AG04449 (cell line): ENCODE measurements at places on chromosomes 3 and 15.
A peak's percentile ranks its signal among the peaks of the same experiment; 100 is the strongest.

GRCh38 chr3:70000563-70001081 is 1.1 kb downstream of the SAMMSON start:
- no peak for DNase-seq

DNA sequence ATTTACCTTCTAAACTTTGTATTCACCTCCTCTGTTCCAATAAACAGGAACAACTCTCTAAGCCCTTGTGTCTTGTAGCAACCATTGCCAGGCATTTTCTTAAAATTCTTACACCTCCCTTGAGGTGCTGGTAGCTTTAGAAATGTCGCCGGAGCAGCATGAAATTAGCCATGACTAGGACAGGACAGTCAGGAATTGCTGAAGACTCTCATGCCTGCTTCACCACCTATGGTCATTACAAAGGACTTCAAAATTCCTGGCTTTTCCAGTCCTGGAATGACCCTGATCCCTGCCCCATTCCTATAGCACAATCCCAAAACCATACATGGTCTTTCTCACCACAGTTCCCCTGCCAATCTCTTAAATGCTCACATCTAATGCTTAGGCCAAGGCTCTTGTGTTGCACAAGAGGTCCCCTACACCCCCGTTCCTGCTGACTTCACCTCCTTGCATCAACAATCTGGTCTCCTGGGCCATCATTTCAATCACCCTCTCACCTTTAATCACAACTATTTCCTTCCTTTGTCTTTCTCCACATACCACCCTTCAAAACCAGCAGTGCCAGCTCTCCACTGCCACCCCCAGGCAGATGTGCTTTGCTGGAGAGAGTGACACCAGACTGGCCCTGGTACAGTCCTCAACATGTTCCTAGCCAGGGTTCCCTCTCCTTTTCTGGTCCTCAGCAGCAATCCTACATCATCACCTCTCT is 113.2 kb upstream of the TJP1 start:
- DNase-seq: no peak

GRCh38 chr15:74434263-74435136 is 742 bp upstream of the SEMA7A start:
- DNase-seq: no peak

GRCh38 chr3:33779751-33780150 is 18.7 kb upstream of the PDCD6IP start:
- no peak for DNase-seq

- no peak for DNase-seq
Measured at GRCh38 chr3:187027531-187028278, 97.4 kb downstream of the ST6GAL1 start.

DNA sequence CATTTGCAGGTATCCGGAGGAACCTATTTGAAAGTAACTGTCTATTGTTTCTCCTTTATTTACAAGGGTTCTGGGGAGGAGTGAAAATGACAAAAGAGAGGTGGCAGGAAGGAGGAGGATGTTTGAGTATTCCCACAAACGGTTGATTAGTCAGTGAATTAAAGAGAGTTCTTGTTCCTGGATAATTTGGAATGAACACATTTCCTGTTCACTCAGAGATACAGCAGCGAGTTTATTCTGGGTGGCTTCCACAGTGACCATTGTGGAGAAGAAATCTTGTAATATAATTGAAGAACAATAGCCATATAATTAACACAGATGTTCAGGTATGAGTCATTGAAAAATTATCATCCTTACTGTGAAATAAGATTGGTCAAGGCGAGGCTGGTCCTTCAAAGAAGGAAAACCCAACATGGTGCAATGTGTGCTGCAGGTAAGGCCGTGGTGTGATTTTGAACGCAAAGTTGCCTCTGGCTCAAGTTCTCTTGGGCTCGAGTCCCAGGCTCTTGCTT is 77.3 kb downstream of the NFKBIZ start:
- DNase-seq: no peak

DNA sequence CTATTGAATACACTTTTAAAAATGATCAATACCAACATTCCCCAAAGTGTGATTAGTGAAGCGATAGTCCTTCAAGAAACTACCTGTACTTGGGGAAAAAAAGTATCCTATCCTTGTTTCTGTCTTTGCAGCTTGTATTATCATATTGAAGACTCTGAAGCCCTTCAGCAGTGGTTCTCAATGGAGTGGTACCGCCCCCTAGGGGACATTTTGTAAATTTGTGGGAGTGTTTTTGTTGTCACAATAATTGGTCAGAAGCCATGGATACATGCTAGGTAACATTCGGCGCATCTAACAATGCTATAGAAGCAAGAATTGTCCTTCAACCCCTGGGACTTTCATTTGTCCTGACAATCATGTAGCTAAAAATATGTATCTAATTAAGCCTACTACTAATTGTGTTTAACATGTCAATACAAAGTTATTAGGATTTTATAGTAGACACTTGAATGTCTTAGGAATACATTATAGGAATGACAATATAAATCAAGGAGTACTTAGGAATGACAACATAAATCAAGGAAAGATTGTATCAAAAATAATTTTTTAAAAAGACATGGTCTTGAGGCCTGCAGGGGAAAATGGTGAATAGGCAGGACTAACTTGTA is 53.7 kb downstream of the NMD3 start:
- DNase-seq: no peak

DNA sequence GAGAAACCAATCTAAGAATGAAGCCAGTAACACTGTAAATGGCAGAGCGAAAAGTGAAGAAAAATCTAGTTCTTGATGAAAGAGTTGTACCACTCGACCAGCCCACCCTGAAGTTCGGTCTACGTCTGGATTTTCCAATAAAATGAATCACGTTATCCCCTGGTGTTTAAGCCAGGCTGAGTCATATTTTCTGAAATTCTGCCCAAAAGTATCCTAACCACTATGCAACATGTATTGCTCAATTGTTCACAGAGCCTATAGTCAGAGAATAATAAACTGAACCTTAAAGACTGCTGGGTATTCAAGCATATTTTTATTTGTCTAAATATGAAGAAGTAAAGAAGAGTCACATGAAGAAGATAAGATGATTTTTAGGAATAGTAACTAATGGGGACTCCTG is 245.7 kb downstream of the FGF12 start:
- DNase-seq: no peak

GRCh38 chr15:96324940-96325540 is 5.5 kb upstream of the NR2F2 start:
- DNase-seq: no peak

DNA sequence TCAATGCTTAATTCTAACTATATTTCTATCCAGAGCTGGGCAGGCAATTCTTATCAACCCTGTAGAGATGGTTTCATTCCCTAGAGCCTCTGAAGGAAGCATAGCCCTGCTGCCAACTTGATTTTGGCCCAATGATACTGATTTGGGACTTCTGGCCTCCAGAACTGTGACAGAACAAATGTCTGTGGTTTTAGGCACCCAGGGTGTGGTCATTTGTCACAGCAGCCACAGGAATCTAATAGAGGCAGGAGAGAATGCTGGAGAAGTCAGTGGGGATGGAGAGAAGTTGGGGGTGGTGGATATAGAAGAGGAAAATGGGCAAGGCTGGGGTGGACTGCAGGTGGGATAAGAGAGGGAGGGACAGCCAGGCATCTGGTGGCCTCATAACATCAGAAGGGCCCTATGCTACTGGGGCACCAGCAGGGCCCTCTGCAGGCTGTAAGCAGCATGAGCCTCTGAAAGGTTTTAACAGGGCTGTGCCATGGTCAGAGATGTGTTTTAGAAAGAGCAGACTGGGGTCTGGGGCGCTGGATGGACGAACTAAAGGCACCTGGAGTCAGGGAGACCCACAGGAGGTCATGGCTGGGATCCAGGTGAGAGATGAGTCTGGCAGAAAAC is 19.8 kb downstream of the MRPS11 start:
- no peak for DNase-seq

GRCh38 chr15:22963641-22964040 is 16.5 kb downstream of the CYFIP1 start:
- DNase-seq: no peak

DNA sequence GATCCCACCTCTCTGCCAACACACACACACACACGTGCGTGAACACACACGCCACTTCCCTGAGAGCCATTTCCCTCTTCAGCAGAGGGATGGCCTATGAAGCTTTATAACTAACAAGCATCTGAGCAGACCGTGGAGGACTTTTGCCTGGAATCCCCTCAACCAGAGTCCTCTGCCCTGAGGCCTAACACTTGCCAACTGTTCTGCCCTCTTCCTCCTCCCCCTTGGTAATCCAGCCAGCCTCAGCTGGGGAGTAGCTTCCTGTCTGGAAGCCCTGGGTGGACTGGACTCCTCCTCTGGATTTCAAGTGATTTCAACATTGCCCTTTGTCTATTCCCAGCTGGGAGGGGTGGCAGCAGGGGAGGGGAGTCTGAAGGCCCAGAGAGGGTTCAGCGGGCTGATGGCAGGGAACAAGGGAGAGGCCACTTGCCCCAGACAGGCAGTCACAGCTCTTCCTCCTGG is 68.4 kb upstream of the HACD2 start:
- peak; percentile 84 for DNase-seq

DNA sequence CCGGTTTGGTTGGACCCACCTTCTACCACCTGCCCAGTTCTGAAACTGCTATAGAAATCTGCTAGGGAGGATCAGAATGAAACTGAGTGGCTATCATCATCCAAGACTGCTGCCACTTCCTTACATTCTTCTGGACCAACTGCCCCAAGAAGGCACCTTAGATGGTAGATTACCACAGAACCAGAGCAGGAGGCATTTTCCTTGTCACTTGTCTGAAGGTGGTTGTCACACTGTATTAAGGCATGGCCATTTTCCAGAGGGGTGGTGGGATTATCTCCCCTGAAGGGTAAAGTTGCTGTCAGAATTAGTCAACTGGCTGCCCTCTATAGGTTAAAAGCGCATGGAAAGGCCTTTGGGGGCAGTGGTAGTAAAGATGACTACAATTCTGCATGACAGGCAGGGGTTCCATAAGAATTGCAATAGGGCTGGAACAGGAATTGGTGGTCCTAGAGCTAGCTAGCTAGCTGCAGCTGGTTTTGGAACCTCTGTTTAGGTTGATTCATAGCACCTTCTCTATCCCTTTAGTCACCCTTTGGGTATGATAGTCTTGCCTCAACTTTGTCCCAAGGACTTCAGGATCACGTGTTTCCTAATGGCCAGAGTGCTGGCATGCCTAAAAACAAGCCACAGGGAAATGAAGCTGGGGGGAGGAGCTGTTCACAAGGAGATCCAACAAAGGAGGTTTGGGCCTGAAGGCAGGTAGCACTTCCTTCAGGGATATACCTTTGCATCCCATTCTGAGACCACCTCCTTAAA is 4.8 kb upstream of the CSPG5 start:
- DNase-seq: no peak

DNA sequence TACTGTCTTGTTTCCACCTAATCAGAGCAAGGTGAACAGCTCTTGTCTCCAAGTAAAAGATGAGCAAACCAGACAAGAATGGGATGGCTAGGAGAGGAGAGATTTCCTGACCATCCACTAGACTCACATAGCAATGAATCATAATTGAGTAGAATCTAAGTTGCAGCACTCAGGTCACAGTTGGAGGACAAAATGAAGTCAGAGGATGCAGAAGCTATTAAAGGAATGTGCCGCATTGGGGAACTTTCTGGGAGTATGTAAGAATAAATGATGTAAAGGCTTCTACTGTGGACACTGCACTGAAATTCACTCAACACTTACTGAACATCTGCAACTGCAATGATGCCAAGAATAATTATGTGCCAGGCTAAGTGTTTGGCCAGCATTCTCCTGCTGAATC is 217.4 kb upstream of the WNT5A start:
- no peak for DNase-seq

DNA sequence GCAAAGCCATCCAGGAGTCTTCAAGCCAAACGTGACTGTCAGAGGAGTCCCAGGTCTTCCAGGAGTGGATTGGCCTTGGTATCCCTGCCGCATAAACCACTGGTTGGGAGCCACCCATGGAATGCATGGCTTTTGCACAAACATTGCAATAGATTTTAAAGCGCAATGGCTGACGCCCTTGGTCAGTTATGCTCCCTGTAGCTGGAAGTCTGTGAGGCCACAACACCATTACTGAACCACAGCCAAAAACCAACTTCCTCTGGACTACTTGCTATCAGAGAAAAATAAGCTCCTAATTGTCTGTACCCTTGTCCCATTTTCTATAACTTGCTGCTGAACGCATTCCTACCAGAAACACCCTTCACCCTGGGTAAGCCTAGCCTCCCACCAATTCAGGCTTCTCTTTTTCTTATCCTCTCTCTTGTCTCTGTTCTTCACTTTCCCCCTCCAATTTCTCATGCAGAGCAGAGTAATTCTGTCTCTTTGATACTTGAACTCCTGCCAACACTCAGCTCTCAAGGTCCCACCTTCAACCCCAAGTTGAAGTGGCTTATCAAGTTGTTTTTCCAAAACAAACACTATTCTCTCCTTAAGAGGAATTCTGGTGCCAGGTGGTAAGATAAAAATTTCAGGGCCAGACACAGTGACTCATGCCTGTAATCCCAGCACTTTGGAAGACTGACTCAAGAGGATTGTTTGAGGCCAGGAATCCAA is 176.4 kb upstream of the UBE2E1 start:
- DNase-seq: no peak

GRCh38 chr3:197298945-197299854 is 788 bp upstream of the DLG1 start:
- DNase-seq: no peak

GRCh38 chr3:32487781-32488473 is 14.7 kb downstream of the CMTM6 start:
- DNase-seq: no peak

DNA sequence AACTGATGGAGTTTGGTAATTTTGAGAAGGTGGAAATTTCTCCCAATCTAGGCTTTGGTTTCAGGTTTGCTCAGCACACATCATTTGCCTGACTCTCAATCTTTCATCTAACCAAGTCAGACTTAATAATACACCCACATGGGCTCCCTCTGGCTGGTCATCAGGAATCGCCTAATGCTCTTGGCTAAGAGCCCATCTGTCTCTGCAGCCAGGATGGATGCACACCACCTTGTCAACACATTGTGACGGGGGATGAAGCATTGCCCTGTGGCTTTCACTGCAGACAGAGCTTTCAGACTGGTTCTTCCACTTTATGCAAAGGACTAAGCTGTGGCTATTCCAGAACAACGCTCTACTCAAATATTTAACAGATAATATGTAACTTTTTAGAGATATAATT is 3.0 kb upstream of the HDGFL3 start:
- DNase-seq: peak; percentile 17

- no peak for DNase-seq
Measured at GRCh38 chr15:33654860-33655259, 313.4 kb upstream of the CHRM5 start.

- no peak for DNase-seq
Measured at GRCh38 chr3:134597390-134597970, 53.3 kb downstream of the KY start.

GRCh38 chr3:140695361-140696061 is 17.6 kb downstream of the TRIM42 start:
- no peak for DNase-seq

- no peak for DNase-seq
Measured at GRCh38 chr3:48130321-48130904, 57.8 kb downstream of the CDC25A start.
